ENCODE measurements at places on chromosomes 13 and 19. TPM values are rescaled to one million over a fixed set of nuclear protein-coding genes. Genes with fewer than 3 reads are reported as not detected.

The ANKLE1 gene
- 1.1 TPM for total RNA-seq

The ZNF491 gene
- total RNA-seq: 2.9 TPM

The URAD gene
- not detected for total RNA-seq

The MAST1 gene
- 0.20 TPM for total RNA-seq

The HIF3A gene
- 1.1 TPM for total RNA-seq

The SOX1 gene
- total RNA-seq: not detected

The SIGLECL1 gene
- not detected for total RNA-seq

The PRODH2 gene
- 0.20 TPM for total RNA-seq

The NLRP11 gene
- total RNA-seq: not detected

The TMPRSS9 gene
- not detected for total RNA-seq

The RXFP2 gene
- total RNA-seq: not detected

The TMEM86B gene
- total RNA-seq: not detected

The DIRAS1 gene
- total RNA-seq: not detected

The KIR3DL1 gene
- not detected for total RNA-seq

The ANGPTL4 gene
- total RNA-seq: 17.2 TPM

The PRTN3 gene
- total RNA-seq: not detected

The TUBA3C gene
- total RNA-seq: not detected

The ZIC5 gene
- not detected for total RNA-seq

The VAV1 gene
- total RNA-seq: 0.05 TPM

The ZNF681 gene
- 2.8 TPM for total RNA-seq

Measured in renal cortical epithelial cell (primary cell).